CD14-positive monocyte (primary cell): ENCODE measurements at places on chromosomes 1 and 21. TPM values are rescaled to one million over a fixed set of nuclear protein-coding genes. Genes with fewer than 3 reads are reported as not detected.

DNA sequence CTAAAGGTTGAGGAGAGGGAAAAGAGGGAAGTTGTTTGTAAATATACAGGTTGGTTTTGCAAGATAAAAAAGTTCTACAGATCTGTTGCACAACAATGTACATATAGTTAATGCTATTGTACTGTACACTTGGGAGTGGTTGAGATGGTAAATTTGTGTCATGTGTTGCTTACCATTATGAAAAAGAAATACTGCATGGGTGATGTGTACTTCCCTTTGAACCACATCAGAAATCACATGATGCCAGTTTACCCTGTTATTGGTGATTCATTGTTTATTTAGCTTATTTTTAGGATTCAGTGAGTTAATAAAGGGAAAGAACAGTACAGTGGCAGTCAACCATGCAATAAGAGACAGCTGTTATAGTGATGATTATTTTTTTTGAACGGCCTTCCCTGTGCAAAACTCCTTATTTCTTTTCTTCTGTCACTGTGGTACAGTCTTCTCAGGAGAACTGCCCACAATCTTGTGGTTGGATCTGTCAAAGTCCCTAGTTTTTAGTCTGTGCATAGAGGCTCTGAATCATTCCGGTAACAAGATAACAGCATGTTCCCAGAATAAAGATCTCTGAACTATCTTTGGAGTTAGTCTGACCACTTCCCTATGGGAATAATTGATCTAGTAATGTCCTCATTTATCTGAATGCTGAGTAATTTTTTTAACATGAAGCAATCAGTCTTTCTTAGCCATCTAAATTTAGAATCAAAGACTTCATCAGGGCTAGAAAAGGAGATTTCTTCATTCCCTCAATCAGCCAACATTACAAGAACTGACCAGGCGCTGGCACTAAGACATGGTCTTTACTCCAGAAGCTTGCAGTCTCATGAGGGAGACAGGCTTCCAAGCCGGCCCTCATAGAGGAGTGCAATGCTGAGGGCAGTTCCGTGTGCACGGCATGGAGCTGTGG is 84.2 kb downstream of the SH3GLB1 start:
- no peaks in the 10 kb centered on the region for H3K36me3 ChIP-seq
- DNase-seq: peak; percentile 96
- no peaks in the 10 kb centered on the region for H3K27me3 ChIP-seq
- H3K4me1 ChIP-seq: peaks cover 30% of the 10 kb centered on the region
- peak overlapping the region; percentile 95 for H3K27ac ChIP-seq

DNA sequence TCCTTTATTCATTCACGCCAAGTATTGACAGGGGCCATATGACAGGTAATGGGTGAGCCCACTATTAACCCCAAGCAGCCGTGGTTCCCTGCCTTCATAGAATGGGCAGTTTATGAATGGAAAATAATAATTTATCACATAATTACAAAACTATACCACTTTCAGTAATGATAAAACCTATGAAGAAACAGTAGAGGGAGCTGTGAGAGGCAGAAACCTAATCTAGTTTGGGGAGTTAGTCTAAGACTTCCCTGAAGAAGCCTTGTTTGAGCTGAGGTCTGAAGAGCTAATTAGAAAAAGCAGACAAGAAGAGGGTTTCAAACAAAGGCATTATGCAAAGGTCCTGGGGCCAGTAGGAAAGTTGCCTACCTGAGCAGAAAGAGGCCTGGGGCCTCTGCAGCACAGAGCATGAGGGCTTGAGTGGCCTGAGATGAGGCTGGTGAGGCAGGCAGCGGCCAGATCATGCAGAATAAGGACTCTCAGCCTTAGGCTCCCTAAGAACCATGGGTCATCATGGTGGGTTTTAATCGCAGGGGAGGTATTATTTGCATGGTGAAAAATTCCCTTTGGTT is 142.8 kb downstream of the ATG4C start:
- no peaks in the 10 kb centered on the region for H3K27me3 ChIP-seq
- no peak overlapping the region for H3K27ac ChIP-seq
- no peaks in the 10 kb centered on the region for H3K36me3 ChIP-seq
- DNase-seq: no peak
- H3K4me3 ChIP-seq: no peak overlapping the region

Gene PGBD5
- not detected for polyA plus RNA-seq

- no peak overlapping the region for H3K4me3 ChIP-seq
- no peaks in the 10 kb centered on the region for H3K4me1 ChIP-seq
- no peak for DNase-seq
- H3K27ac ChIP-seq: no peak overlapping the region
These were observed 61.5 kb upstream of the ASB17 start for GRCh38 chr1:75993661-75994060.

Gene CD48
- 356 TPM for polyA plus RNA-seq

- H3K27ac ChIP-seq: no peak overlapping the region
- no peak overlapping the region for H3K4me3 ChIP-seq
- peaks cover 17% of the 10 kb centered on the region for H3K36me3 ChIP-seq
- DNase-seq: no peak
- no peaks in the 10 kb centered on the region for H3K4me1 ChIP-seq
- H3K27me3 ChIP-seq: no peaks in the 10 kb centered on the region
These were observed 25.5 kb downstream of the USP1 start for GRCh38 chr1:62462370-62462769.

Gene ELAPOR1
- polyA plus RNA-seq: 0.12 and 0.25 TPM in 2 replicates

- H3K4me3 ChIP-seq: no peak overlapping the region
- no peaks in the 10 kb centered on the region for H3K27me3 ChIP-seq
- H3K27ac ChIP-seq: no peak overlapping the region
- no peak for DNase-seq
- peaks cover 2% of the 10 kb centered on the region for H3K36me3 ChIP-seq
These were observed 49.4 kb upstream of the A3GALT2 start for GRCh38 chr1:33370301-33370700.

Gene RNASEL
- 12.3 TPM for polyA plus RNA-seq

DNA sequence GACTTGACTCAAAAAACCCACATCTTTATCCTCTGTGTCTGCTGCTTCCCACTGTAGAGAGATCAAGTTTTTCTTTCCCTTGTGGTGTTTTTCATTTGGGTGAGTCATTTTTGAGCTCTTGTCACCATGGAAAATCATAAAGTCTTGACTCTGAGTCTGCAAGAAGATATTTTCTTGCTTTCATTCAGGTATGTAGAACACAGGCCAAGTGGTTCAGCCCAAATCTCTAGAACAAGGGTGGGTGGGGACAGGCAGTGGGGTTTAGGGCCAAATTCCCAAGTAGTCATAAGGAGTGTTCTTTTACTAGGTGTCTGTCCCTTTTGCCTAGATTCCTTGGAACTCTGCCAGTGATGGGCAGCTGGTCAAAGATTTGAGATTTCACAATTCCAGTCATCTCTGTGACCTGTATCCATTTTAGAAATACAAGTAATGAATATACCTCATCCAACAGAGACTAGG is 21.5 kb upstream of the ARHGAP29 start:
- H3K36me3 ChIP-seq: no peaks in the 10 kb centered on the region
- no peak for DNase-seq
- peaks cover 18% of the 10 kb centered on the region for H3K27me3 ChIP-seq
- H3K4me1 ChIP-seq: no peaks in the 10 kb centered on the region
- no peak overlapping the region for H3K27ac ChIP-seq

DNA sequence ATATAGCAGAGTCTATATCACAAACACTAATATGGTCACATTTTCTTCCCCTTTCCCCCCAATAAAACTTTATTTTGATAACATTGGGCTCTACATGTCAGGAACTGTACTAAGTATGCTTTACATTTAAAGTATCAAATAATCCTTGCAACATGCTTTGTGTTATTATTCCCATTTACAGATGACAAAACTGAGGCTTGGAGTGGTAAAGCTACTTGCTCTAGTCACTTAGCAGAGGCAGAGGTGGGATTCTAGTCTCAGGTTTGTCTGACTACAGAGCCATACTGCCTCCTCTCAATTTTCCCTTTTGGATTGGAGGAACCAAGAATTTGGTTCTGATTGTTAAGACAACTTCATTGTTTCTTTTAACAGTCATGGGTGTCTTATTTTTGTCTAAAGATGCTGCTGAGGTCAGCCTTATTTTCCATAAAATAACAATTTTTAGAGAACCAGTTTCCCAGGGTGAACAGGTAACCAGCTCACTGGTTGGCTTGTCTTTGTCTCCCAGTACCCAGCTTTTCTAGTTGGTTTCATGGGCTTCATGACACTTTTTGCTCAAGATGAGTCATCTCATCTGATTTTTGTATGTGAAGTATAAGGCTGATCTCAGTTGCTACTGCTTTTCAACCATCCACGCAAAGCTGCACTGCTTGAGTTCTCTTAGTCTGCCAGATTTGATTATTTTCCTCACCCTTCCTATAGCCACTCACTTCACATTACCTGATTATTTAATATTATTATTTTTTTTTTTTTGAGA is 81.0 kb upstream of the ARID1A start:
- H3K27ac ChIP-seq: no peak overlapping the region
- H3K4me1 ChIP-seq: peaks cover 19% of the 10 kb centered on the region
- H3K4me3 ChIP-seq: no peak overlapping the region
- H3K27me3 ChIP-seq: no peaks in the 10 kb centered on the region

- H3K27me3 ChIP-seq: no peaks in the 10 kb centered on the region
- H3K36me3 ChIP-seq: no peaks in the 10 kb centered on the region
- no peak overlapping the region for H3K4me3 ChIP-seq
- peaks cover 5% of the 10 kb centered on the region for H3K4me1 ChIP-seq
- DNase-seq: no peak
These were observed 70.1 kb downstream of the PCBP3 start for GRCh38 chr21:45713613-45714012.

Gene C1orf167
- polyA plus RNA-seq: not detected

DNA sequence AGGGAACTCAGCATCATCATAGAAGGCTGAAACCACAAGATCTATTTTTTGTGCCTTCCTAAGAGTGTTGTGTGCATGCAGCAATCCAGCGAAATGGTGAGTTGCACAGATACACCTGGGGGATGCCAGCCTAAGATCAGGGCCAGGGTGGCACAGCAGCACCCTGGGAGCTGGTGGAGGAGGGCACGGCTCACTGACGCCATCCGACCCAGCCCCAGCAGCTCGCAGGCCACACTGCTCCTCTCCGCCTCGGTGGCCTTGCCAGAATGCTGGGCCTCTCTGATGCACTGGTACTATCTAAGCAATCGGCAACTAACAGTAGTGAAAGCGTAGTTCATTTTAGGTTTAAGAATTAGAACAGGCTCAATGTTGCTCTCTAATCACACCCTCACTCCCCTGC is 37.8 kb downstream of the CAPZB start:
- DNase-seq: no peak
- peaks cover 29% of the 10 kb centered on the region for H3K4me1 ChIP-seq
- H3K36me3 ChIP-seq: no peaks in the 10 kb centered on the region
- H3K4me3 ChIP-seq: no peak overlapping the region
- peak overlapping the region; percentile 75 for H3K27ac ChIP-seq
- H3K27me3 ChIP-seq: no peaks in the 10 kb centered on the region

Gene C1QA
- 14.5 and 34.5 TPM in 2 replicates for polyA plus RNA-seq
